ENCODE measurements at places on chromosomes 4 and X.

GRCh38 chr4:185382754-185383153, 13.0 kb downstream of the LRP2BP start:
- no peak for DNase-seq

- DNase-seq = no peak
Observed at GRCh38 chr4:44679060-44679459, 840 bp downstream of the GUF1 start.

DNA sequence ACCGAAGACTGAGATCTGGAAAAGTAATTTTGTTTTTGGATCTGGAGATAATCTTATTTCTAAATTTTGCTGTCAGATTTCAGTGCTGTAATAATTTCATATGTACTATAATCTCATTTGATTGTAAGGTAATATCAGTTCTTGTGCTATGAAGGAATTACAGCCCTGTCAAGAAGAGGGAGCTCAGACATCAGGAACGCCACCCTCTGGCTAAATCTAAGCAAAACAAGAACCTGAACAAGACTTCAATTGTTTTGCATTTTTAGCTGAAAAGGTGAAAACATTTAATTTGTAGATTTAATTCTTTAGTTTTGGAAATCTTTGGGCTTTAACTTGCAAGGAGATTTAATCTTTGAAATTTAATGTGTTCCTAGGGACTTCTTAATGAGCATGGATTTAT, 525.4 kb upstream of the HS3ST1 start:
- no peak for DNase-seq

- no peak for DNase-seq
Observed at GRCh38 chr4:8730159-8730558, 137.6 kb downstream of the CPZ start.

DNA sequence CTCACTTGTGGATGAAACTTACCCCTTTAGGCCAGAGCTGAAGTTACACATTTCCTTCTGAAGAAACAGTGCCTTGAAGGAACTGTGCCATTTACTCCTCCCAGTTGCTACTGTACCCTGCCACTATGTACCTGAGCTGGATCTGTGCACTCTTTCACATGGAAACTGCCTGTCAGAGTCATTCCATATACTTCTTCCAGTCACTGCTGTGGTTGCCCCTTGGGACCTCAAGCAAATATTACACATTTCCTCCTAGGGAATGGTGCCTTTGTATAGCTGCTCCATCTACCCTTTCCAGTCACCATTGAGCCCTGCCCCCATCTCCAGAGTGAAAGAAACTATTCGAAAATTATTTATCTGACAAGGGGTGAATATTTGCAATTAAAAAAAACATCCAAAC, 1328.3 kb downstream of the TECRL start:
- DNase-seq = no peak

- no peak for DNase-seq
Observed at GRCh38 chr4:148215202-148215601, 227.0 kb downstream of the NR3C2 start.

GRCh38 chr4:151527699-151528098, 118.7 kb downstream of the FHIP1A start:
- no peak for DNase-seq

DNA sequence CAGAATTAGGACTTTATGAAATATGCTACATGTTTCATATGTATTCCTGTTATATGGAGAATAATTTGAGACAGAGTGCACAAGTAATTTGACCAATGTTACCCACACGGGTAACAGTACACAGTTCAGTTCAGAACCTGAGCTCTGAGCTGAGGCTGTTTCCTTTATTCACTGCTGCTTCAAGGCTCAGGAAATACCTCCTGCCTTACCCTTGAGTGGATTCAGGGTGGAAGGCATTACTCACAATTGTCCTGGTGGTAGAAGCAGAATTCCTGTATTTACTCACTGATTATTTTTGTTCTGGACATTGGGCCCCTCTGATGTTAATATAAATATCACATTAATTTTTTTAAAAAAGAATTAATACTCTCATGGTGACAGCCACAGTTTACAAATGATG, 73.5 kb upstream of the CAMK2D start:
- DNase-seq = no peak

DNA sequence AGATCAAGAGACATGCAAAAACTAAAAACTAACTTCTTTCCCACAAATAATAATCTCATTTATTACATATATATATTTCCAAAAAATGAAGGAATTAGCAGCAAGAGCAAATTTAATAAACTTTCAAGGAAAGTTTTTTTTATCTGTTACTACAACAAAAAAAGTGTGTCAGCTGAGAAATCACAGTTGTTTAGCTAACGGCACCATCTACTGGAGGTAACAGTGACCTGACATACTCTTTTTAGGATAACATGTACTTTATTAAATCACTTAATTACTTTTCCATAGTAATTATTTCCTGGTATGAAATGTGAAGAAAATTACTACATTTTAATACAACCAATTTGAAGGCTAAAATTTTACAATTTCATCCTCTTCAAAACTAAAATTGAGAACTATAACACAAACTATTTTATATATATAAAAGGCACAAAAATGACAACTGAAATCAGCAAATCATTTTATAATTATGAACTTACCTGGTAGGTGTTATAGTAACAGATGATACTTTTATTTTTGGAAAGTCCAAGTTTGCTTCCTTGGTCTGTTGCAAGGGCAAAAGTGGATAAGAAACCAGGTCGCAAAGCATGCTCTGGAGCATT, 9.1 kb downstream of the LAMTOR3 start:
- no peak for DNase-seq

GRCh38 chr4:15963001-15963451, at the start of gene FGFBP2:
FGFBP2 (minus strand) TSS chr4:15963175; CDS start chr4:15963129, 46 bp downstream.
- DNase-seq = peak; percentile 53

- no peak for DNase-seq
Observed at GRCh38 chr4:136900696-136901095, 631.6 kb downstream of the PCDH18 start.

DNA sequence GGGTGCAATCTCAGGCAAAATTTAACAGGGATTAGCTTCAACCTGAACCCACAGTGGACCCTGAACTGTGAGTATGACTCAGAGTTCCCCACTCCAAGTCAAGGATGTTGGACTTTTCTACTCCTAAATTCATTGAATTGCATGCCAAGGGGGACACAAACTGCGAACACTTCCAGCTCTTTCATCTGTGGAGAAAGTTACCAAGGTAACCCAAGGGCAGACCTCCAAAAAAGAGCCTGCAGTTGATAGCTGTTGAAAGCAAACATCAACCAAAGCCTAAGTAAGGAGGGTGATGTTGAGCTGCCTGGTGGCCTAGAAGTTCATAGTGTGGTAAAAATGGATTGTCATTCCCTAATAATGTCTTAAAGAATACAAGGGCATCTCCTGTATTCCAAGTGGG, 1242.9 kb downstream of the C4orf33 start:
- no peak for DNase-seq

DNA sequence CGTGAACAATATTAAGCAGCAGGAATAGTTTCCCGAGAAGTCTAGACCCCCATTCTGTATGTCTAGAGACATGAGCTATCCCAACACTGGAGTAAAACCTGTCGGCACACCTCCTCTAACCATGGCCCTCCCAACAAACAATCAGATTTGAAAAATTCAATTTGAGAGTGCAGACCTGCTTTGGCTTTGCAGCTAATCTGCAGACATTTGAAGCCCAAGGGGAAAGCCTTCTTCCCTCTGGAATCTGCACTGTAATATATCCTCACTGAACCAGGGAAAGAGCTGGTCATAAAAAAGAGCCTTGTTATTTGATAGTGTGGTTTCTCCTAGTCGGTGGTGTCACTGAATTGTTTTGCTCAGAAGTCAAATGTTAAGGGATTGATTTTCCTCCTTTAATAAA, 44.6 kb upstream of the KLHL34 start:
- no peak for DNase-seq

DNA sequence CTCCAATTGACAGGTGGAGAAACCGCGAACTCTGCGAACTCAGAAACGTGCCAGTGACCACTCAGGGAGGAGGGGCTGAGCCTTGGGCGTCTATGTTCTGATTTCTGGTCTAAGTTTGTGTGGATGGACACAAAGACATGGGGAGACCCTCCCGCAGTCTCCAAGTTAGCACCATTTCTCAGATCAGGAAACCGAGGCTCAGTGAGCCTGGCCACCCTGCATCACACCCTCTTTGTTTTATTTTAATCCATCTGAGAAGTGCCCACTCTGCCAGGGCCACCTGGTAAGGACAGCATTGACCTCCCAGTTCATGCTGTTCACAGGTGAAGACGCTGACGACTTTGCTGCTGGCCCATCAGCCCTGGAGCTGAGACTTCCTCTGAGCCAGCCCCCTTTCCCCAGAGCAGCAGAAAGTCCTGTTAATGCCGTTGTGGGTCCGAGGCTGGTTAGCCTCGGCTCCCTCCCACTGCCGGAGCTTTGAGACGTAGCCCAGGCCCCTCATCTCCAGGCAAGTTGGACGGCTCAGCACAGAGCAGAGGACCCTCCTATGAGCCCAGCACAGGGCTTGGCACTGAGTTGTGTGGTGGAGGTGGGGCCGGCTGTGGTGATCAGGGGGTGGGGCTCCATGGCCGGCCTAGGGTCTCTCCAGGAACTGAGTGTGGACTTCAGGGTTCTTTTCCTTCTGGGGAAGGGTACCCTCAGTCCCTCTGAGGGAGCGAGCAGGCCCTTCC, 43.7 kb downstream of the PSAPL1 start:
- DNase-seq = no peak

DNA sequence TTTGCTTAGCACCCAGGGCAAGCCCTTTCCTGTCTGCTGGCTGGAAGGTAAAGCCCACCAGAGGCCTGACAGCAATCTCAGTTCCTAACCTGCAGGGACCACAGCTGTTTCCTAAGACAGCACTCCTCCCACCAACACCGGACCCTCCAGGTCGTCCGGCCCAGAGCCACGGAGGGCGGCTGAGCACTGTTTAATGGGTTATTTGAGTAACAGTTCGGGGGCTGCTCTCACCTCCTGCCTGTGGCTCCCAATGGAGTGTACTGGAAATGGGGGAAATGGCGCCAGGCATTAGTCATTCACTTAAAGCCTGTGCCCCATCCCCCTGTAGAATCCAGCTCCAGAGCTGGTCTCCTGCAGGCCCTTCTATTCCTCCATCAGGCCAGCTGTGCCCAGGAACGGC, 81.6 kb upstream of the ADRA2C start:
- DNase-seq = no peak

- peak; percentile 52 for DNase-seq
Observed at GRCh38 chrX:154409222-154409871, at the start of gene DNASE1L1. DNASE1L1 (minus strand) TSS chrX:154409254; CDS start chrX:154405568, 3,686 bp downstream.

GRCh38 chr4:98746530-98746929, 88.1 kb upstream of the TSPAN5 start:
- DNase-seq = no peak

- DNase-seq = no peak
Observed at GRCh38 chr4:112184438-112184837, 39.2 kb downstream of the FAM241A start.

- DNase-seq = no peak
Observed at GRCh38 chr4:151792530-151792929, 31.7 kb upstream of the GATB start.

- DNase-seq = peak; percentile 39
Observed at GRCh38 chr4:184406958-184407391, 67.4 kb downstream of the IRF2 start.

GRCh38 chr4:45693746-45694145, 430.1 kb downstream of the GABRG1 start:
- no peak for DNase-seq

GRCh38 chr4:168888715-168889215, 121.3 kb downstream of the CBR4 start:
- no peak for DNase-seq

- DNase-seq = no peak
Observed at GRCh38 chr4:94798808-94799207, 41.1 kb downstream of the BMPR1B start.

GRCh38 chrX:133971586-133971985, 13.8 kb downstream of the GPC3 start:
- no peak for DNase-seq

DNA sequence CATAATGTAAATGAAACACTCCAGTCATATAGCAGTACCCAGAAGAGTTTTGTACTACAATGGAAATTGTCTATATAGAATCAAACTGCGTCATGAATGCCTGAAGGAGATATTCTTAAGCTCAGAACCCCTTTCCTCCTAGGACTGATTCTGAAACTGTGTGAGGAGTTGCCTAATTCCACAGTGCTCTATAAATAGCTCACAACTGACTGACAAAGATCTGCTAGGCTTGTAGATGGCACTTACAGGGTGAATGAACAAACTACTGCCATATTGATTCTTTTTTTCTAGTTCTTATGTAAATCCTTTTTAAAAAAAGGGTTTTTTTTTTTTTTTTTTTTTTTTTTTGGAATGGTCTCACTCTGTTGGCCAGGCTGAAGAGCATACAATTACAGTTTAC, 30.1 kb upstream of the UGT2B17 start:
- no peak for DNase-seq

- DNase-seq = no peak
Observed at GRCh38 chr4:123421227-123421936, 24.8 kb downstream of the SPRY1 start.

GRCh38 chrX:120302434-120302833, 8.8 kb downstream of the TMEM255A start:
- no peak for DNase-seq

GRCh38 chrX:153238361-153238760, 59.3 kb downstream of the MAGEA1 start:
- DNase-seq = no peak

GRCh38 chr4:137310593-137311490, 221.5 kb downstream of the PCDH18 start:
- no peak for DNase-seq

DNA sequence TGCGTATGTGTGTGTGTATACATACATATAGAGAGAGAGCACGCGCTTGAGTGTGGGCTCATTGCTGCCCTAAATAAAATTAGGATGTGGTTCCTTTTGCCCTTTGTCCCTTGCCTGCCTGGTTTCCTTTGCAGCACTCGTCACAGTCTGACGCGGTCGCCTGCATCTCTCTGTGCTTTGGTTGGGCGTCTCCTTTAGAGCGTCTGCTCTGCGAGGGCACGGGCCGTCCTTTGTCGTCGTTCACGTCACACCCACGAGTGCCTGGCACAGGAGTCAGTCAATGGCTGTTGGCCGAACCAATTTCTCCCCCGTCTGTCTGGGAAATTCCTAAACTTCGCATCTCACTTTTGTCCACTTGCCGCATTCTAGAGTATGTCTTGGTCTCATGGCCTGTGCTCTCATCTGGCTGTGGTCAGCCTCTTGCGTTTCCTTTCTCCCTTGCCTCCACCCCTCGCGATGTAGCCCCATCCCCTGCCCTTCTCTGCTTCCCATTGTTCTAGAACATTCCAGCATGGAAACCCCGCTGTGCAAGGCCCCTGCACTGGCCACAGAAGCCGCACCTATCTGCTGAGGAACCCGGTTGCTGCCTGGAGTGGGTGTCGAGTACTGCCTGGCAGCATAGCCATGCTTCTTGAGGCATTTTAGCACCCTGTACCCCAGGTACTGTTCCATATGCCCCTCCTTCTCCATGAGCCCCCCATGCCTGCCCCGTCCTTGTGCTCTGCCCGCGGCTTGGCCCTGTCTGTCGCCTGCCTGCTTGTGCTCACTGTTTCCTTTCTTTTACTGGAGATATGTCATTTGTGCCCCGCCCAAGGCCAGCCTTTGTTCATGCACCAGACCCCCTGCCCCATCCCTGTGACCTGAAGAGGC, 8.0 kb downstream of the MAEA start:
- DNase-seq = no peak

Data from tibial nerve (tissue), 4 donors.